ENCODE measurements at places on chromosomes 2 and 18.

GRCh38 chr2:233996461-233996860 is 54.0 kb upstream of the SPP2 start:
- DNase-seq: no peak

DNA sequence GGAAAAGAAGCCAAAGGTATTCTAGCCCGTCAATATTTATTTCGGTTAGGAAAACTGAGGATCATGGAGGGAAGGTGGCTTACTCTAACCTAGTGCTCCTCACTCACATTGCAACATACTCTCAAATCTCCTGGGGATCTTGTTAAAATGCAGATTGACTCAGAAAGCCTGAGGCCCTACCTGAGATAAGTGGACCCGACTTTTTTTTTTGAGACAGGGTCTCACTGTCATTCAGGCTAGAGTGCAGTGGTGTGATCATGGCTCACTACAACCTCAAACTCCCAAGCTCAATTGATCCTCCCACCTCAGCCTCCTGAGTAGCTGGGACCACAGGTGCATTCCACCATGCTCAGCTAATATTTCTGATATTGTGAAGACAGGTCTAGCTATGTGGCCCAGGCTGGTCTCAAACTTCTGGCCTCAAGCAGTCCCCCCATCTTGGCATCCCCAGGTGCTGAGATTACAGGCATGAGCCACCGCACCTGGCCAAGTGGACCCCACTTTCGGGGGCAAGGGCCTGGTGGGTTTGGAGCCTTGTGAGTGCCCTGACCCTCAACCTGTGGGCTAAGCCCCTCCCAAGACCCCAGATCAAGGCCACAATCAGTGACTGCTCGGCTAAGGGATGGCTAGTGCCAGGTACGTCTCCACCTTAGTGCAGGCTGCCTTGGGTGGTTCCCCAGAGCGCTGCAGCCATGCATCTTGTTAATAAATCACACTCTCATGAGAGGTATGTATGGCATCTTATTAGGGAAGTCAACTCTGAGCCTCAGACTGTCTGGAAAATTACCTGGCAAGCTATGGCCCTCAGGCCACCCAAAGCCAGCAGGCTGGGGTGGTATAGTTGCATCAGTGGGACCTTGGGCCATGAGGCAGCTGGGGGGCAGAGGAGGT is 1.1 kb upstream of the NEURL3 start:
- DNase-seq: no peak

- no peak for DNase-seq
Observed at GRCh38 chr18:68985172-68985820, 187.4 kb downstream of the CCDC102B start.

- no peak for DNase-seq
Observed at GRCh38 chr2:141109633-141110032, 1021.2 kb downstream of the LRP1B start.

DNA sequence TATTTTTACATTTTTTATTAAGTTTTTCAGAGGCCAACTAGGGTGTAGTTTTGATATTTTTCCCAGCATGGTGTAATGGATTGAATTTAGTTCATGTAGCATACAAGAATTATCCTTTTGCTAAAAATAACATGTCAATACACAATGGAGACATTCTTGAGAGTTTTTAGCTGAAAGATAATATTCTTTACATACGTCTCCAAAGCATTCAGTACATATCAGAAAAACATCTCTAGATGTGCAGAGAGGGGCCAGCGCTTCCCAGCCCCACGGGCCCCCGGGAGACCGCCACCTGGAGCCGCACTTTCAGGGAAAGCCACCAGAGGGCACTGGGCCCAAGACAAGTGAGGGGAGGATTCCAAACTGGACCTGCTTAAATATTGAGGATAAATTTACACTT is 499.4 kb downstream of the GALR1 start:
- DNase-seq: peak; percentile 2

DNA sequence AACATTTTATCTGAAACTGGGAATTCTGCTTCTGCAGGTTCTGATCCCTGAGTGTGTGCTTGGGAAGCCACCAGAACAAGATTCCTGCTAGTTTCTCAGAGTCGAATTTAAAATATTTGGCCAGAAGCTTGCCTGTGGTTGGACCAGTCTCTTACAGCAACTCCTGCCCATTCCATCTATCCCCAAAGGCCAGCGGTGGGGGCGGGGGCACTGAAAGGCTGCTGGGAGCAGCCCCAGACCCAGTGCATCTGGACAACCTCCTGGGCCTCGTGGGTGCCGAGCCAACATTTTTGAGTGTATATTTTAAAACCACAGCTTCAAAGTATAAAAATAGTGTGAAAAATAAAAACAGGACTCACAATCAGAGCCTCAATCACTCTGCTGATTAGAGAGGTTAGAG is 38.6 kb upstream of the ZFP36L2 start:
- no peak for DNase-seq

GRCh38 chr2:230459216-230459615 is 43.2 kb downstream of the SP100 start:
- no peak for DNase-seq

- DNase-seq: no peak
Observed at GRCh38 chr2:122886479-122887145, 1131.2 kb downstream of the TSN start.

GRCh38 chr2:217920879-217921603 is 81.8 kb downstream of the TNS1 start:
- DNase-seq: no peak

DNA sequence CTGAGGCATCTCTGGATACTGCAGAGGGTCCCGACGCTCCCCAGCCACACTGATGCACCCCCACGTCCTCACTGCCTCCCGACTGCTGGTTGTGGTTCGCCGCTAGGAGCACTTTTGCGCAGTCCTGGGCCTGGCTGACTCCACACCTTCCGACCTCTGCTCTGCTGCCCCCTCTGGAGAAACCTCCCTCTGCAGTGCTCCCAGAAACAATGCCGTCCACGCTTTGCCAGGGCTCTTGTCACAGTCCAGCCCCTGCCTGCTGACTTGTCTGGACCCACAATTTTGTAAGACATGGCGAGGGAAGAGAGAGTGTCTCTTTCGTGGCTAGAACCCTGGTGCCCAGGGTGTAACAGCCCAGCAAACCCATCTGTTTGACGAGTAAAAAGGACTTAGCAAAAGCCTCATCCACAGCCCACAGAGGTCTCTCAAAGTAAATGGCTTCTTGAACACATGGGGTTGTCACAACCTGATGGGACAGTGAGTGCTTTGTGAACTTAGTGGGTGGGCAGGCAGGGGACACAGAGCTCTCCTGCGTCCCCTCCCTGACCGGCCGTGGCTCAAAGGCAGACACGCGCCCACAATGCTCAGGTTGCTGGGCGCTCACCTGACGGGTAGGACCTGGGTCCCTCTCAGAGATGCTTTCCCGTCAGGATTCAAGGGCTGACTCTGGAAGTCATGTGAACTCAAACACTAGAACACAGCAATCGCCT is 4.0 kb downstream of the COPS9 start:
- DNase-seq: no peak

DNA sequence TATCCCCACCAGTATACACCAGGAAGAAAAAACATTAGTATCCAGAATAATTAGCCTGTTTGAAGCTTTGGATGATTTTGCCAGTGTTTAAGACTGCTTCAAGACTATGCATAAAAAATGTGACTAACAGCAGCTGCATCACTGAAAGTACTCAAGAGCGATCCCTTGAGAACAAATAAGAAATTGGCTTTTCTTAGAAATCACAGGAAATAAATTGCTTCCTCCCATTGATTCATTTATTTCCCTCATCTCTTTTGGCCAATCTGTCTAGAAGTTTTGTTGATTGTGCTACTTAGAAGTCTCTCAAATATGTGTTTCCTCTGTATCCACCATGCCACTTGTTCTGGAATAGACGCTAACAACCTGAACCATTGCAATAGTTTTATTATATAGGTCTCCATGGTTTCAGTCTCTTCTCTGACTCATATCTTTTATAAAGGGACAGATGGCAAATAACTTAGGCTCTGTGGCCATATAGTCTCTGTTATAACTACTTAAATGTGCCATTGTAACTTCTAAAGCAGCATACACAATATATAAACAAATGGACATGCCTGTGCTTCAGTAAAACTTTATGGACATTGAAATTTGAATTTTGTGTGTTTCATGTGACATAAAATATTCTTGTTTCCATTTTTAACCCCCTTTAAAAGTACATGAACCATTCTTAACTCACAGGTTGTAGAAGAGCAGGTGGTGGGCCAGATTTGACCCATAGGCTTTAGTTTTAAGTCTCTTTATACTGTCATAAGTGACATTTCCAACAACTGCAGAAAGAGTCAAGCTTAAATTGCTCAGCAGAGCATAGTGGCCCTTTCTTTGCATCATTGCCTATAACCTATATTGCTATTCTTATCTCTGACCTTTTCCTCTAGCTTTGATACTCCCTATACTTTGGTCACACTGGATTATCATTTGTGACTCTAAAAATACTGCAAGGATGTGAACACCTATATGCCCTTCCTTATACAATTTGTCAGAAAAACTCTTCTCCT is 123.9 kb downstream of the MC4R start:
- DNase-seq: no peak

DNA sequence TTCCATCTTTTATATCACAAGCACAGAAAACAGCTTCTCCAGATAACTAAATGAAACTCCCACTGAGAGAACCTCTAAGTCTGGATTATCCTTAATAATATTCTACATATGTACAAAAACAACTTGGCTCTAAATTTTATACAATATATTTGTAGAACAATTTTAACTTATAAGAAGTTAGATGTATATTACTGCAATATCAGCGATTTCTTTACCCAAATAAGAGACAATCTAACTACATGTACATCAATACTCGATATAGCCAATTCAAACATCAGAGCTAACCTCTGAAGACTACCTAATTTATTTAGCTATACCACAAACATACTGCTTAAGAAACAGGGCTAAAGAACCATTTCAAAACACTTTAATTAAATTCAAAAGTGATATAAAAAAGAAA is 148.6 kb downstream of the ROCK1 start:
- DNase-seq: no peak

DNA sequence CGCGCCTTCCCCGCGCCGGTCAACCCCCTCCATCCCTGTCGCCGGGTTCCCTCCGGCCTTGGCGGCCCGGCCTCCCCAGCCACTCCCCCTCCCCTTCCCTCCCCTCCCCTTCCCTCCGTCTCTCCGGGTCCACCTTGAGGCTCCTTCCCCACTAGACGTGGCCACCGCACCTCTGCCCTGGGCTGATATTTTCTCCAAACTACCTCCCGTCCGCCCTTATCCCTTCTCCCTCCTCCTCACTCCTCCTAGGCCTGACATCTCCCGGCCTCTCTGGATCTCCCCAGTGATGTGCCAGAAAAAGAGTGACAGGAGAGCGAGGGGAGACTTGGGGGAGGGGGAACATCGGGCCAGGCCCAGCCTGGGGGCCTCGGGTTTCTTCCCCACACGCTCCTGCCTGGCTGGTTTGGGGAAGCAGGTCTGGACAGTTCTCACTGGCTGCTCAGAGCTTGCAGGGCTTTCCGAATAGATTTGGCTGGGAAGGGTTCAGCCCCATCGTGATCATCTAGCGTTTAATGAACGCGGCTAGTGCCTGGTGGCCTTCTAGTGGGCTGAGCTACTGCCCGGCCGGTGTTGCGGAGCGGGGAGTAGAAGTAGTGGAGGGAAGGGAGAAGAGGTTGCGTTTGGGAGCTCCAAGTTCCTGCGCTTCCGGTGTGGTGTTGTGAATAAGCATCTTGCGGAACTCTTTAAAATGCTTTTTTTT is 641 bp downstream of the MAPRE3 start:
- no peak for DNase-seq

GRCh38 chr2:129379411-129379810 is 600.1 kb upstream of the RAB6C start:
- DNase-seq: no peak

DNA sequence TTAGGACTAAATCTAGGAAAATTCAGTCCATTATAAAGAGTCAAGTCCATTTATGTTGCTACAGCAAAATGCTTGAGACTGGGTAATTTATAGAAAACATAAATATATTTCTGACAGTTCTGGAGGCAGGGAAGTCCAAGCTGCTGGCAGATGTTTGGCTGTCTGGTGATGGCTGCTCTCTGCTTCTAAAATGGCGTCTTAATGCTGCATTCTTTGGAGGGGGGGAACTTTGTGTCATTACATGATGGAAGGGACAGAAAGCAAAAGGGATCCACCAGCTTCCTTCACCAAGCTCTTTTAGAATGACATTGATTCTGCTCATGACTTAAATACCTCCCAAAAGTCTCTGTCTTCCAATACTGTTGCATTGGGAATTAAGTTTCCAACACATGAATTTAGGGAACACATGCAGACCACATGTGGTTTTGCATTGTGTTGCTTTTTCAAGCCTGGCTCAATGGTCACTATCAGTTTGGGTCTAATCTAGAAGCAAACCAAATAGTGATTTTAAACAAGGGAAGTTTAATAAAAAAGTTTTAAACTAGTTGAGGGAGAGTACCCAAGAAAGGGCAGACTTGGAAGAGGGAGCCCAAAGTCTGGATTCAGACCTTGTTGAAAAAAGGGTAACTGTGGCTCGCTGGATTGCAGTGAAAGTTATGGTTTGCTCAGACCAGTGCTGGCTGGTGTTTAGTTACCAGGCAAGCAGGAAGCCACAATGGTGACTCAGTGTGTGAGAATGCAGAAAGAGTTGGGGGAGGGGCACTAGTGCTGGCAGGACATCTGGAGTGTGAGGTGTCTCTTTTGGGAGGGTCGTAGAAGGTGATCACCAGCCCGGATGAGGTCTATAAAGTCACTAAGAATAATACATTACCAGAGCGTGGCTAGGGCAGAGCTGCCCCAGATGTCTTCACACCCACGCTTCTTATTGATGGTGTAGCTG is 30.8 kb downstream of the C18orf54 start:
- DNase-seq: no peak

- no peak for DNase-seq
Observed at GRCh38 chr2:37526323-37526722, 145.1 kb downstream of the CDC42EP3 start.

GRCh38 chr18:13105059-13105458 is 113.5 kb upstream of the LDLRAD4 start:
- no peak for DNase-seq

GRCh38 chr2:86301711-86302202 is 35.7 kb downstream of the REEP1 start:
- no peak for DNase-seq

DNA sequence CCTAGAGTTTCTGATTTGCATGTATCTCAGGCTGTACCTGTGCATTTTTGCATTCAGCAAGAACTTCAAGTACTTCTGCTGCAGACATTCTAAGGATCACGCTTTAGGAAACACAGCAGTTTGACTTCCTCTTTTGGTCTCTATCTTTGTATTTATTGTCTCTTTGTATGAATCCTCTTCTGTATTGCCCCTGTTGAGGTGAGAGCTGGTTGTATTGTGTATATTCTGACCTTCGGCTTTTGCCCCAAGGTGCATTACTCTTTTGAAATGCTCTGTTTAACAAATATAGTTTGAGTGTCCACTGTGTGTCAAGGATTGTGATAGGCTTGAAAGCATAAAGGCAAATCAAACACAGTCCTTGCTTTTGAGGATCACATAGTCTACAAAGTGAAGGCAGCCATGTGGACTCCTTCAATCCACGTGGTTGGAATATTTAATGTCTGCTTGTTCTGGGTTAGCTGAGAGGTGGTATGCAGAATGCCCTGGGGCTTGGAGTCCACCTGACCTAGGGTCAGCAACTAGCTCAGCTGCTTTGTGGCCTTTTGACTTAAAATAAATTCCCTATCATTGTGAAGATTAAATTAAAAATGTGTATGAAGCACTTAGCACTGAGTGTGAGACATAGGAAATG is 108.1 kb downstream of the LYPD6 start:
- no peak for DNase-seq
